Suppressor macrophage treated with lipopolysaccharide for 1 hour (primary cell): ENCODE measurements at places on chromosomes 3 and 15.
A peak's percentile ranks its signal among the peaks of the same experiment; 100 is the strongest.

- DNase-seq = no peak
Measured at GRCh38 chr15:41958002-41958420, 14.3 kb downstream of the EHD4 start.

DNA sequence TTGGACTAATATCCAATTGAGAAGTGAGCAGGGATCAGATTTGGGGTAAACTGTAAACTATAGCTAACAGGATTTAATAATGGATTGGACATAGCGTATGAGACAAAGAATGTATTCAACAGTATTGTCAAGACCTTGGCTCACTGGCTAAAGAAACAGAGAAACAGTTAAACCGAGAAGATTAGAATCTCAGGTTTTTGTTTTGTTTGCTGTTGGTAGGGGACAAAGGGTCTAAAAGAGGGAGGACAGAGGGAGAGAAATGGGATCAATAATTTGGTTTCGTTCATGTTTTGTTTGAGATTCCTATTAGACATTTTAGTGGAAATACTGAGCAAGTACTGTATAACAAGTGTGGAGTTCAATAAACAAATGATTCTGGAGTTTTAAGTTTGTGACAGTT is 28.6 kb downstream of the CLDN1 start:
- DNase-seq = no peak

DNA sequence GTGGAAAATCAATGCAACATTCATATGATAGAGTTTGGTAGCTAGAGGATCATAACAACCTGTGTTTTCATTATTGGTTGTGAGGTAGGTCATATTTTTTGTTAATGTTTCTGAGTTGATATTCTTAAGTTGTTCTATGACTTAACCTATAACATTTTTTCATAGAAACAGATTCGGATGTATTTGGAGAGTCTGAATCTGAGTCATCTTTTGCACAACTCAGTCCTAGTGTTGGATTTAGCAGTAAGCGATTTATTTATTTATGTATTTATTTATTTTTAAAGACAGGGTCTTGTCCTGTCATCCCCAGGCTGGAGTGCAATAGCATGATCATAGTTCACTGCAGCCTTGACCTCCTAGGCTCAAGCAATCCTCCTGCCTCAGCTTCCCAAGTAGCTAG is 292.8 kb upstream of the ZNF717 start:
- no peak for DNase-seq

GRCh38 chr15:51267051-51267702 is 71.2 kb downstream of the CYP19A1 start:
- no peak for DNase-seq

DNA sequence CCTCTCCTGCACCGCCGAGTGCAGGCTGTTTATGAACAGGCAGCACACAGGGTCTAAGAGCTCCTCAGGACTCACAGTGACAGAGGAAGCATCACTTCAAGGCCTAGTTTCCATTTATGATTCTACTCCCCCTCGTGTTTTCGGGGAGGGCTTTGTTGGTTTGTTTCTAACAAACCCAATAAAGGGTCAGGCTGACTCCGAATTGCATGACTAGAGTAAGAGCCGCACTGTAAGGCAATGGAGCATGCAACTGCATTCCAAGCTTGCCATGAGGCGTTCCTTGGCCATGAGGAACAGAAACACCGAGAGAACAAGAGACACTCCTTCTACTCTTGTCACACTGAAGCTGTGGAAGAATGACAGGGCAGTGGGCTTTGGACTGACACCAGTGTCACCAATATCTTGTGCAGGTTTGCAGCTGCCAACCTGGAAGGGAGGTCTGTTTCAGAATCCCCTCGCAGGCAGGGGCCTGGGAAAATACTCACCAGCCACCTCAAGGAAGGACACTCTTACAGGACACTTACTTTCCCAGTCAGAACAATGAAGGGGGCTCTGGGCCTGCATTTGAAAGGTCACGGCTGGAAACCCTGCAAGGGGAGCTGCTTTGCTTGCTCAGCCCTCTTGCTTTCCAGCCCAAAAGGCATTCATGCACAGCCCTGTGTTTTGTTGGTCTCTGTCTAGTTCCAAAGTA is 96.8 kb downstream of the ADAMTS17 start:
- no peak for DNase-seq

GRCh38 chr3:54185740-54186139 is 63.4 kb downstream of the CACNA2D3 start:
- DNase-seq = no peak

DNA sequence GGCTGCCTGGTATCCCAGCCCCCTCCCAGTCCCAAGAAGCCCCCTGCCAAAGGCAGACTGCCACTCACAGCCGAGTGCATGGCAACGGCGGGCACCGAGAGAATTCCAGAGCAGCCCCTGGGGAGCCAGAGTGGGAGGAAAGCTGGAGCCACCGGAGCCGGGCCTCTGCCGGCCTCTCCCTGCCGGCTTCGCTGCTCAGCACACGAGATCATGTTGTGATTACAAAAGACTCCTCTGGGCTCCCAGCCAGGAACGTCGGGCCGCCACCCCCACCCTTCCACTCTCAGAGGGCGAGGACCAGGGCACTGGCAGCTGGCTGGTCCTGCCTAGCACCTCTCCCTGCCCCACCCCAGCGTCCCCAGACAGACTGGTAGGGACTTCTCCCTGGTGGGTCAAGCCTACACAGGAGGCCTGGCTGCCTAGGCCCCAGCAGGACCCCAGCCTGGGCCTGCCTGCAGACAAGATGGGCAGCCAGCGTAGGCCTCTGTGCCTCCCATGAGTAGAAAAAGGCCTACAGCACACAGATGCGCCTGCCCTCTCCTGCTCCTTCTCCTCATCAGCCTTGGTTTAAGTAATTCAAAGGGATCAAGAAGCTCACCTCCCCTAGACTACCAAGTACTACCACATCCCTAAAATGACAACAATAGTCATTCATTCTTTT is at the start of gene CCDC9B:
TSS of gene CCDC9B (minus strand) at position 200 of the 661 bp plus-strand sequence. CDS start at position 80, 120 bp downstream.
- peak; percentile 76 for DNase-seq

GRCh38 chr15:25972141-25972675 is 109.1 kb upstream of the ATP10A start:
- no peak for DNase-seq

DNA sequence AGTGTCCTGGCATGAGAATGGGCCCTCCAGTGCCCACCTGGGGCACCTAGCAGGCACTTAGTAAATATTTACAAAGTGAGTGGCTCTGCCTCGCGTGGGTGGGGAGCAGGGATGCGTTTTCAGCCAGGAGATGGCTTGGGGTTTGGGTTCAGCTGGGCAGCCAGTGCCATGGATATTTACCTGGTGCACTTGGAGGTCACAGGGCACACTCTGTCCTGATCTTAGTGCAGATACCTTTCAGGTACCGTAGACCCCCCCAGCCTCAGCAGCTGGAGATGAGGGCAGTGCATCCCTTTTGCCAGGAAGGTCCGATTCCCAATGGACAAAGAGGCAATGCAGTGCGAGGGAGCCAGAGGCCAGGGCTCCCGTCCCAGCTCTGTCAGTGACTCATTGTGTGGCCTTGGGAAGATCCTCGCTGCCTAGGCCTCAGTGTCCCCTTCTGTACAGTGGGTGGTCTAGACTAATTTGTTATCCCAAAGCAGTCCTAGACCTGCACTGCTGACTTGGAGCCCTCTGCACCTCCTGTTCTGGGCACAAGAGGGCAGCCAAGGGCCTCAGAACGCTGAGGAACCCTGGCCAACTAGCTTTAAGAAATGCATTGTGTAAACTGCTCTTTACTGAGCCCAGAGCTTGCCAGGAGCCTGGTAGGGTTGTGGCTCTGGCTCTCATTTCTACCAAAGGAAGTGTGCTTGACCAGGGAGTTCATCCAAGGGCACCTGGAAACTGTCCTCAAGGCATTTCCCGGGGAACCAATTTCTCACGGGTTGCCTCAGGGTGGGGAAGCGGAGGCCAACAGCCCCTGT is 16.0 kb downstream of the HDAC11 start:
- DNase-seq = peak; percentile 84

GRCh38 chr3:71640331-71640983 is 56.9 kb upstream of the FOXP1 start:
- DNase-seq = peak; percentile 63

- DNase-seq = no peak
Measured at GRCh38 chr3:123843668-123844067, 40.5 kb downstream of the MYLK start.

GRCh38 chr3:17059989-17060550 is 175.3 kb downstream of the PLCL2 start:
- DNase-seq = no peak

- no peak for DNase-seq
Measured at GRCh38 chr3:55405436-55405835, 81.7 kb downstream of the WNT5A start.

DNA sequence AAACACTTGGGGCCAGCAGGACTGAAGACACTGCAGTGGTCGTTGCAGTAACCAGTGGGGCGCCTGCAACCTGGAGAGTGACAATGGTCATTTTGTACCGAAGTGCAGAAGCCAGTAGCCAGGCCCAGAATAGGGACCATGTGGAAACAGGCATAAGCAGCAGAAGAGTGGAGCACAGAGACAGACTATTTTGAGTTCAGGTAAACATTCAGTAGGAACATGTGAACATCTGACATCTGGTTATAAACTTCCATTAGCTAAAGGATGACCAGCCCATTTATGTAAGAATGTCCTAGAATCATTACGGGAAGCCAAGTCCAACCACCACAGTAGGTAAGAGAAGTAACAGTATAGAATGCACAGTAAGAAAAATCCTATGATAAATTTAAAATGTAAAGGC is 32.4 kb upstream of the TKT start:
- DNase-seq = no peak

DNA sequence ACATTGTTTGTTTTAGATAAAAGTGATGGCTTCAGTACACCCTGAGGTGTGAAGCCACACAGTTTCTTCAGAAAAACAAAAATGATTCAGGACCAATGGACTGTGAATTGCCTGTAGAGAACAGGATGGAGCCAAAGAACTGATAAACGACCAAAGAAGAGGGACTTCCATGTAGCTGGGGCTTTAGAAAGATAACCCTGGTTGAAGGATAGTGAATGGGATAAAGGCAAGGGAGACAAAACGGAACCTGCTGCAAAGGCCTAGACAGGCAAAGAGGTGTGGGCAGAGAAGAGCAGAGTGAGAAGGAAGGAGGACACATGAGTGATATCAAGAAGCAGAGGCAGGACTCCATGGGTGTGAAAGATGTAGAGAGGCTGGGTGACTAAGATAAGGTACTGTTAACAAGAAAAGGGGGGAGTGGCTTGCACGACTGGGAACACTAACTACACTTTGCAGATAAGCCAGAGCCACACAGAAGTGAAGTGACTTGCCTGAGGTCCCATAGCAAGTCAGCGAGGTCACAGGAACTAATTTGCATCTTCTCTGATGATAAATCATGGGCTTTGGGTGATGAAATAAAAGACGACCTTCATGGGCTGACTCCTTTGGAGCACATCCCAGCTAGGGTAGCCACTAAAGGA is 44.3 kb downstream of the RAB6B start:
- DNase-seq = no peak

- DNase-seq = peak; percentile 48
Measured at GRCh38 chr3:127374086-127375010, 86.5 kb upstream of the PRR20G start.

- no peak for DNase-seq
Measured at GRCh38 chr3:121718205-121718846, 31.2 kb downstream of the GOLGB1 start.

DNA sequence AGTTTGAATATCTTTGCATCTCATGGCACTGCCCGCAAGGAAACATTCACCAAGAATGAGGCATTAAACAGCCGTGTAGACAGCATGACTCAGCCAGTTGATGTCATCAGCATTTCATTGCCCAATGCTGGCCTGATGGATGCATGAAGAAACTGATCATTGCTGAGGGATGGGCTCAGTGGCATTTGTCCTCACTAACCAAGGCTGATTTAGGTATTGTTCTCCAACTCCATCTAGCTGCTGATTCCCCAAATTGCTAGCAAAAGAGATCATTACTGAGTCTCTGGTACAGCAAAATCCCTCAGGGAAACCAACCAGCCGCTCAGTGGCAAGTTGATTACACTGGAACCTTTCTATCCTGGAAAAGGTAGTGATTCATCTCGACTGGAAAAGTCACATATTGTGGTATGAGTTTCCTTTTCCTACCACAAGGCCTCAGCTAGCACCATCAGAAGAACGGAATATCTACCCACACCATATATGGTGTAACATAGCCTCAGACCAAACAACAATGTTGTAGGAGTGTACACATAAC is 186.5 kb upstream of the GAP43 start:
- DNase-seq = peak; percentile 33

- DNase-seq = no peak
Measured at GRCh38 chr3:128480717-128481437, 12.1 kb downstream of the GATA2 start.

DNA sequence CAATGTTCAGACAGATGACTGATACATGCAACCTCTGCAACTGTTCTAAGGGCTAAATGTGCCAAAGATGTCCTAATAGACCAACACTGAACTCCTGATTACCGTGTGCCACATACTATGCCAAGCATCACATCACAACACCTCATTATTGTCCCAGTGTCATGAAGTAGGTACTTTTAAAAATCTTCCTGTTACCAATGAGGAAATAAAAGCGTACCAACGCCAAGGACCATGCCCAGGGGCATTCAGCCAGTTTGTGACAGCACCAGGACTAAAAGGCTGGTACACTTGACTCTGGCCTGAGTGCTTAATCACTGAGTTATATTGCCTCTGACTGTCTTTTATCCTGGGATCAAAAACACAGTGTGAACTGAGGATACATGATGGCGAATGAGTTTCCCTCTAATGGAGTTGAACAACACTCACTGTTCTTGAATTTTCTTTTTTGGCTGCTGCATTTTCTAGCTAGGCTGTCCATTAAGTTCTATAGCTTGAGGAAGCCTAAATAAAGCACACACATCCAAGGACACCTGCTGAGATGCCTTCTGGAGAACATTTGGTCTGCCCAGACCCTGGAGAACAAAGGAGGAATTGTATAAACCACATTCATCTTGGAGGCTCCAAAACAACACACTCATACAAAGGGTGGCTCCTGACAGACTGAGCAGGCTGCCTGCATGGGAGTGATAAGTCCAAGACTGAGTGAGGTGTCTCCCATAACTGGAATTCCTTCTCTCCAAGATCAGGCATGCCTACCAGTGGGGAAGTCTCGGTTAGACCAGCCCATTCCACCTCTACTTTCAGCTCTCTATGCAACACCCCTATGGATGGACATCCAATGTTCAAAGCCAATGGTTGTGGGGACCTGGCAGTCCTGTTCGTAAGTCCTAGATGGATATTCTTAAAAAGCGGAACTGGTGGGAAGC is 126.7 kb upstream of the PRICKLE2 start:
- DNase-seq = no peak

- DNase-seq = no peak
Measured at GRCh38 chr15:40364251-40364650, 6.2 kb downstream of the DISP2 start.

DNA sequence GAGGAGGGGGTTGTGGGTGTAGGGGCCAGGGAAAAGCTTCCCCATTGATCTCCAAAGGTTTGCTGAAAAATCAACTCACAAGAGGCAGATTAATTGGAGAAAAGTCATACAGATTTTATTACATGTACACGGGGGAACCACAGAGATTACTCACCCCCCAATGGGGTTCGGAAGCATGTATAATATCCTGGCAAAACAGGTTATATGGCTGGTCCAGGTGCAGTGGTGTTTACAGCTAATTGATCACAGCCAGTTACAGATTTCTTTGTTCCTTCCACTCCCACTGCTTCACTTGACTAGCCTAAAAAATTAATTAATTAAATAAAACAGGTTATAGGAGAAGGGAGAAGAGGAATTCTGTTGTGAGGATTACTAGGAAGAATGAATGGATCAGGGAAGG is 22.4 kb downstream of the PRKCI start:
- no peak for DNase-seq
